ENCODE measurements at places on chromosomes 12 and 14.

DNA sequence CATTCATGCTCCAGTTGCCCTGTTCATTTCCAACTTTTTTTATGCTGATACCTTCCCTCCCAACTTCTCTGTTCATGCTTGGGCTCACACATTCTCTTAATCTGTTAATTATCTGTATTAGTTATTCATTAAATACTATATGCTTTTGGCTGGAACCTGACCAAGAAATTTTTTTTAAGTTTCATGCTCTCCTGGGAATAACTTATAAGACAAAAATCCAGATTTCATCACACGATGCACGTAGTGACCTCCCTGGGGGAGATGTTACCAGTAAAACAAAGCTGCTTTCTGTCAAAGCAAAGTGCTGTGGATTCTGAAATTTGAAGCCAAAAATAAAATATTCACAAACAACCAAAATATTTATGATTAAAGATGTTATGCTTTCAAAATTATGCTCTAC lies 215.0 kb upstream of the USP15 start:
- no peak for DNase-seq

- no peak for DNase-seq
Observed at GRCh38 chr12:72535212-72535990, 263.2 kb downstream of the TRHDE start.

GRCh38 chr12:124646385-124647230 lies 79.2 kb upstream of the NCOR2 start:
- no peak for DNase-seq

DNA sequence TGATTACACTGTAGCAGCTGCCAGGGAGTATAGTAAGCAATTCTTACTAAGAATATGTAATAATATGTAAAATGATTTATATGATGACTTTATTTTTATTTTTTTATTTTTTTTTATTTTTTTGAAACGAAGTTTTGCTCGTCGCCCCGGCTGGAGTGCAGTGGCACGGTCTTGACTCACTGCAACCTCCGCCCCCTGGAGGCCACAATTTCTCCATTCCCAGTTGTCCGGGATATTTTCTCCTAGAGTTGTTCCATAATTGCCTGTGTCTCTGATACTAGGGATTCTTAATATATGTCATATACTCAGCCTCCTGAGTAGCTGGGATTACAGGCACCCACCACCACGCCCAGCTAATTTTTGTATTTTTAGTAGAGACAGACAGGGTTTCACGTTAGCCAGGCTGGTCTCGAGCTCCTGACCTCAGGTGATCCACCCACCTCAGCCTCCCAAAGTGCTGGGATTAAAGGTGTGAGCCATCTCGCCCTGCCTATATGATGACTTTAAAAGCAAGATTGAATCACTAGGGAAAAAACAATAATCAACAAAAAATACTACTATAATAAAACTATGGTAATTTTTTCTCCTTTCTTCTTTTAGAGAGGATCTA lies 12.2 kb upstream of the ITPR2 start:
- DNase-seq, result peak; percentile 72

GRCh38 chr12:84950971-84951546 lies 38.5 kb upstream of the SLC6A15 start:
- no peak for DNase-seq

DNA sequence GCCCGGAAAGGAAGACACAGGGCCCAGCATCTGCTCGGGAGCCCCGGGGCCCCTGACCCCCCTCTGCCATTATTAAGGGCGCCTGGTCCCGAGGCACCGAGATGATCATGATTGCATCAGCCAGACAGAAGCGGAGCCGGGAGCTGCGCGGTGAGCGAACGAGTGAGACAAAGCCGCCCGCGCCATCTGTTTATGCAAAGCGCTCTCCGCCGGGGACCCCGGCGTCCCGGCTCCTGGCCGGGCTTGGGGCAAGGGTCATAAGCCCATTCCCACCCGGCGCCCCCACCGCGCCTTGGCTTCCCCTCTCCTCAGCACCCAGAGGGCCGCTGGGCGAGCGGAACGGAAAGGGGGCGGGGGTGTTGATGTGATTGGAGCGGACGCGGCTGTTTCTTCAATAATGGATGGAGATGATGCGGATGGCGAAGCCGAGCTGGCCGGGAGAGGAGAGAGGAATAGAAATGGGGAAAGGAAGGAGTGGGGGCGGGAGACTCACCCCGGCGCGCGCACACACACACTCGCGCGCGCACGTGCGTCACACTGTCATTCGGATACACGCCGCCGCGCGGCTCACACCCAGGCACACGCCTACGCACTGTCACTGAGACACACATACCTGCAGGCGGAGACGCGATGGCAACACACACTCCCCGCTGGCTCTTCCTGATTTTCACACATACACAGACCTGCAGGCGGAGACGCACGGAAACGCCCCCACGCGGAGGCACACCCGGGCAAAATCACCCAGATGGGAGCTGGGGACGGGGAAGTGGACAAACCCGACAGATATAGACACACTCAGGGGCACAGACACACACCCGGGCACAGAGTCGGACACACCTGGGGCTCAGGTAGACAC lies 10.7 kb downstream of the STAC3 start:
- DNase-seq, result no peak

All from right atrium auricular region (tissue), 2 donors.